Activated CD8-positive, alpha-beta memory T cell treated with anti-CD3 and anti-CD28 coated beads, Interleukin-2, amount 10 ng/mL, durations not matched to agents 7 days and 5 days (primary cell): ENCODE measurements at places on chromosomes 5 and 9. TPM values are rescaled to one million over a fixed set of nuclear protein-coding genes. Genes with fewer than 3 reads are reported as not detected.

- DNase-seq, result no peak
- peaks cover 6% of the 10 kb centered on the region for H3K4me1 ChIP-seq
- peaks cover 46% of the 10 kb centered on the region for H3K36me3 ChIP-seq
Observed at GRCh38 chr9:2816476-2817141, 27.3 kb downstream of the PUM3 start.

- no peaks in the 10 kb centered on the region for H3K36me3 ChIP-seq
- no peak for DNase-seq
- peaks cover 17% of the 10 kb centered on the region for H3K27me3 ChIP-seq
Observed at GRCh38 chr9:27586304-27586703, 13.0 kb upstream of the C9orf72 start.

DNA sequence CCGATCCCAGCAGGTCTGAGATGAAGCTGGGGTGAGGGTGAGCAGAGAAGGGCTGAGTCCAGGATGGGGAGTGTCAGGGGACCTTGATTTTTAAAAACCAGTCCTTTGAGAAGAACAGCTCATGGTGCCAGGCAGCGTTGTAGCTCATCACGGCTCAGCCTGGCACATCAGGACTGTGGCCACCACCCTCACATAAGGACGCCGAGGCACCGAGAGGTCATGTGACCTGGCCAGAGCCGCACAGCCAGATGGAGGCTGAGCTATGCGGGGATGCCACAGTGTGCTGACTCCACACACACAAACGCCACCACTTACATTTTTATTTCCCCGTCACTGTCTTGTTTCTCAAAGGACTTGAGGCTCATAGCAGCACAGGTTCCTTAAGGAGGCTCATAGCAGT, 32.9 kb upstream of the CEP72 start:
- no peak overlapping the region for H3K27ac ChIP-seq
- no peaks in the 10 kb centered on the region for H3K4me1 ChIP-seq
- H3K4me3 ChIP-seq, result no peak overlapping the region
- peaks cover 36% of the 10 kb centered on the region for H3K27me3 ChIP-seq
- DNase-seq, result no peak

Gene CCDC187
- total RNA-seq, result not detected

Gene MEIKIN
- total RNA-seq, result not detected
